Stimulated activated CD8-positive, alpha-beta memory T cell treated with anti-CD3 and anti-CD28 coated beads, Interleukin-4, amount 100 ng/mL, for 24 hours (primary cell): ENCODE measurements at places on chromosomes 11 and 22.

DNA sequence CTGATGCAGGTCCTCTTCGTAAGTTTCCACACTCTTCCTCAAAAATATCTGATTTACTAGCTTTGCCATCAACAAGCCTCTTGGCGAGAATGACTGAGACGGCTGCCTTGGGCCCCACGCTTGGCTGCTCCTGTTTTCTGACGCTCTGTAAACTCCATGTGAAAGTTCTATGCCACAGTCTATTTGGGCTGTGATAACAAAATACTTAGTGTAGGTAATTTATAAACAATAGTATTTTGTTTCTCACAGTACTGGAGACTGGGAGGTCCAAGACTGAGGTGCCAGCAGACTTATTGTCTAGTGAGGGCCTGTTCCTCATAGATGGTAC is 123.2 kb upstream of the SORL1-AS1 start:
- no peak for DNase-seq

GRCh38 chr22:48244388-48245195 is 1482.1 kb downstream of the TBC1D22A start:
- no peak for DNase-seq

- no peak for DNase-seq
These were observed 14.3 kb downstream of the BIRC2 start for GRCh38 chr11:102361086-102362031.

GRCh38 chr22:35442471-35442870 is 42.5 kb downstream of the MCM5 start:
- DNase-seq = no peak

- no peak for DNase-seq
These were observed 37.0 kb upstream of the FTH1 start for GRCh38 chr11:62004473-62004872.

DNA sequence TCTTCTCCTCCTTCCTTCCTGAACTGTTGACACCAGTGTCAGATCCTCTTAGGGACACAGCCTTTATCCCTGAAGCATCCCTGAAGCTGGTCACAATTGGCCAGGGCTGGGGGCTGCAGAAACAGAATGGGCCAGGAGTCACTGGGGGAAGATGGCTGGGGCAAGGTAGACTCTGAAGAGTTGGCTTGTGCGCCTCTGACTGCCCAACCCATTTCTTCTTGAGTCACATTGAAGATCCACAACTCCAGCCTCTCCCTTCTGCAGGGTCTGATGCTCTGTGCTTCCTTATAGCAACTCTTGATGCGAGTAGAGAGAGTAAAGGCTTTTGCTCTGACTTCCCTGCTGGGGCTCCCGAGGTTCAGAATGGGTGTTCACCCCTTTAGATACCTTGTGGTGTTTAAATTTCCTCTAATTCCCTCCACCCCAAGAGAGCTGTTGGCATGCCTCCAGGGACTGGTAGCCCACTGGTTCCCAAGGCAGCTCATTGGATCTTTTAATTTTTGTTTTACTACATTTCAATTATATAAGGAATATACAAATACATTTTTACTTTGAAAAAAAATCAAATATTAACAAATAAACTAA is 13.4 kb downstream of the PRDM11 start:
- no peak for DNase-seq

DNA sequence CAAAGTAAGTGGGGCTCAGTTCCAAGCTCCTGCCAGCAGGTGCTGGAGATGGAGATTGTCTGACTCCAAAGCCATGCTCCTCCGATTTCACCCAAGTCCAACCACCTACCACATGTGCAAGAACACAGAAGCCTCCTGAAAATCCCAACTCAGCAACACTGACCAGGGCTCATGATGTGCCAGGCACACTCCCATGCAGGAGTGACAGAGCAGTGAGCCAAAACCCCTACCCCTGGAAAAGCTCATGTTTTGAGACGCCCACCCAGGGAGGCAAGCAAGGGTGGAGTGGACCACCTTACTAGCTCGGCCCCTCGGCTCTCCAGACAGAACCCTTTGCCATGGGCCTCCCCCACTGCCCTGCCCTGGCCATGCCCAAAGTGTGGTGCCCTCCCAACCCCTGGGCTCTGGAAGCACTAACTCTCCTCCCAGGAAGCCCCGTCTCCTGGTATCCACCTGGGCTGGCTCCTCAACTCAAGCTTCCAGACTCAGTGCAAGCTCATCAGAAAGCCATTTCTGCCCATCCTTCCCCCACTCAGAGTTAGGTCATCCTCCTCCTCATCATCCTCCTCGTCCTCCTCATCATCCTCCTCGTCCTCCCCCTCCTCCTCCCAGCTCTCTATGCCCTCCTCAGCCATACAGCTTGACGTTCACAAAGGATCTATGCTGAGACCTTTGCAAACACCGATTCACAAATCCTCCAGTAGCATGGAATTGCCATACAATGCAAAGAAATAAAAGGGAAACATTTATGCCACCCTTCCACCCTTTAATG is 154.9 kb downstream of the MPPED1 start:
- DNase-seq = no peak

DNA sequence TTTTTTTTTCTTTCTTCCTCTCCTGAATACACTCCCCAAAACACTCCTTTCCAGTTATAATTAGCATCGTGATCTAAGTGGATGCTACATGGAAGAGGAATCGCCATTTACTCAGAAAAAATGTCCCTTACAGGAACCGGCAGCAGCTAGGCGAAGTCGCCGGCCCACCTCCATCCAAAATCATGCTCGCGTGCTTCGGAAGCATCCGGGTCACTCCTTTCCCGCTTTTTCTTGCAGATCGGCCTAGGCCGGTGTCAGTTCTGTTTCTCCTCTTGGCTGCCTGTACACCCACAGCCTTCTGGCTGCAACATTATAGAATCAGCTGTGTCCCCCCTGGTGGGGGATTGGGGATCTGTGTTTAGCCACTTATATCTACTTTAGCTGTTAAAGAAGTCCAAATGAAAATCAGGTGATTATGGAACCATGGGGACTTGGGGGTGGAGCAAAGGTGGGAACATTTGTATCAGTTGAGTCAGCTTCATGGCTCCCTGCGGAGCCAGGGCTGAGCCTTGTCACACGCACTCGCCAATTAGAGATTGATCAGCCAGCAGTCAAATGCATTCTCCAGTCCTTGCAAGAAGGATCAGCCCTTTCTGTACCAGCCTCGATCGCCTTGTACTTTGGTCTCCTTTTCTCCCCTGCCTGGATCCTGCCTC is 36.3 kb downstream of the ASRGL1 start:
- DNase-seq = no peak

DNA sequence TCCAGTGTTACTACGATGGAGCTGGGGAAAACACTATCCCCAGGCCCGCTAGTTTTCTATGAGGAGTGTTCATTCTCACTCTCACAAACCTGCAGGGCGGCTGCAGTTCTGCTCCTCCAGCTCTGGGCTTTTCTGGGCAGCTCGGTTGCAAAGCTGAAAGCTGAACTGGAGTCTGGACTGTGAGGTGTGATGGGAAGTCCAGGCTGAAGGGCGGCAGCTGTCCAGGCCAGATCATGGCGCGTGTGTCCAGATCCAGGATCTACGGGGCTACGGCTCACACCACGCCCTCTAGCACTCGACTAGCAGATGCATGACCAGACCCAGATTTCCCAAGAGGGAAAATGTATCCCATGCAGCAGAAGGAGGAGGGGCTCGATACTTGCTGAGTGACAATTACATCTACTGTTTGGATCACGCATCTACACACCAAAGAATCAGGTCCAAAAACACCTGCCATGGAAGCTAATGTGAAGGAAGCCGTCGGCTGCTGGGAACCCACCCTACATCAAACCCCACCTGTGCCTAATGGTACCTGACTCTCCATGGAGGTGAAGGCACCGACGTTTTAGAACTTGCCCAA is 555.0 kb downstream of the BRD1 start:
- no peak for DNase-seq

GRCh38 chr11:73995731-73996130 is 13.1 kb upstream of the UCP2 start:
- no peak for DNase-seq
